ENCODE measurements at places on chromosomes 4 and X.

- no peak for DNase-seq
Measured at GRCh38 chr4:146105464-146105863, 70.1 kb upstream of the LSM6 start.

GRCh38 chr4:147104768-147105167 is 159.1 kb upstream of the TTC29 start:
- DNase-seq, result no peak

DNA sequence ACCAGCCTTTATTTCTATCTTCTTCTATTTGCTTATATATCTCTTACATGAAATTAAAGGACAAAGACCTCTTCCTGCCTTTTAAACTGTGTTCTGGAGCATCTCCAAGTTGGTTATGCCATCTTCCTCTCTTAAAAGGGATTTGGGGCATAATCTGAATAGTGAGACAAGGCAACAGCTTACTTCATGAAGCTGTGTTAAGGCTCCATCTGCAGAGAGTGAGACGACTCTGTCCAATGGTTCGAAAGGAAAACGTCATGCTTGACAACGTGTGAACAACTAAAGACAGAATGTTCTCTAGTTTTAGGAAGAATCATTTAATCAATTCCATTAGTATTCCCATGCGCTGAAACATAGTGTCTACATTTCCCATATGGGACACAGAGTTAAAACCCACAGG is 59.4 kb downstream of the GPM6A start:
- DNase-seq, result no peak

- no peak for DNase-seq
Measured at GRCh38 chrX:37809970-37810369, 30.1 kb downstream of the CYBB start.

DNA sequence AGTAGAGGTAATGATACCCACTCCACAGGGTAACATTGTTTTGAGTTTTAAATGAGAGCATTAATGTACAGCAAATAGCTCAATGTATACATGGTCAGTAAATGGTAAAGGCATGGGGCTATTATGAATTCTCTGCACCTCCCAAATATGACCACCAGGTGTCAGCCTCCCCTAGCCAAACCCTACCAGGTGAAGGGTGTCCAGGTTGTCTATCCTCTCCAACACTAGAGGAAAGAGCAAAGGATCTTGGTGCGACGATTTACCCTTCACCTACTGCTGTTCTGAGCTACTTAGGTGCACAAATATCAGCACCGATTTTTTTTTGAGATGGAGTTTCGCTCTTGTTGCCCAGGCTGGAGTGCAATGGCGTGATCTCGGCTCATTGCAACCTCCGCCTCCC is 26.5 kb upstream of the XIAP start:
- peak; percentile 60 for DNase-seq

DNA sequence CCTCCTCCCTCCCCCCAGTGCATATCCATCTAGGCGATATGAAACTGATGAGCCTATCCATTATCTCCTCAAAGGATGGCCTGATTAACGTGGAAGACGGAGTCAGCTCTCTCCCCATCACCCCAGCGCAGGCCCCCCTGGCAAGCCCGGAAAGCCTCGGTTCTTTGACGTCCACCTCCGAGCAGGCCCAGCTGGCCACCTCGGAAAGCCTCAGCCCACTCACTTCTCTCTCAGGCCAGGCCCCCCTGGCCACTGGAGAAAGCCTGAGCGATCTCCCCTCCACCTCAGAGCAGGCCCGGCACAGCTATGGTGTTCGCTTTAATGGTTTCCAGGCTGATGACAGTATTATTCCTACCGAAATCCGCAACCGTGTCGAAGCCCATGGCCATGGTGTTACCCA is 14.8 kb downstream of the GABRQ start:
- no peak for DNase-seq

- no peak for DNase-seq
Measured at GRCh38 chrX:63430026-63430425, 78.9 kb upstream of the SPIN4 start.

GRCh38 chr4:133152330-133152821 is 3.3 kb downstream of the PCDH10 start:
- DNase-seq, result no peak

DNA sequence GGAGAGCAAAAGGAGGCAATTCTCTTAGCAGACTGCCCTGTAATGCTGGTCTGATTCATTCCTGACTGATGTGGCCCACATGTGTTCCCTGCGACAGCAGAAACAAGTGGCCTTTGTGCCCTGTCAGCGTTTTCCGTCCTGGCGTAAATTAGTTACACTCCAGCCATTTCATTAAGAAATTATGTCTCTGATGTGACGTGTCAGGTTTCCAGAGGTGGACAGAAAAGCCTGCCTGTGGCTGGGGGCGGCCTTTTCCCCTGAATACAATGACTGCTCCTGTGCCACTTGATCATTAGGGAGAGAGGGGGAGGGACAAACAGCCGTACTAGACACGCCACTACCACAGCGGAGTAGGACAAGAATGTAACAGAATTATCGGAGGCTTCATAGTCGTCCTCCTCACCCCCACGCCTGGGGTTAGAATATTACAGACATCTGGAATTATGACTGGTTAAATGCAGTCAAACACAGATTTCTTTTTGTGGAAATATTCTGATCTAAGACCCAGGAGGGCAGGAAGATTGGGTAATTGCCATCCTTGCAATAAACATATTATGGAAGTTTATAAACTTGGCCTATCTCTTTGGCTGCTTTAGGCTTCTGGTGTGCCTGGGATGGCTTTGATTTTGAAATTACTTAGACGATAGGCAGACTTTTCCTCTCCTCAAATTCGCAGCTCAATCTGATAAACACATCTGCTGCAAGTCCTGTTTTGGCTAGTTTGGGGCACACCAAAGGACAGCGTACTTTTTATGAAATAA is 146.2 kb upstream of the BCOR start:
- no peak for DNase-seq

DNA sequence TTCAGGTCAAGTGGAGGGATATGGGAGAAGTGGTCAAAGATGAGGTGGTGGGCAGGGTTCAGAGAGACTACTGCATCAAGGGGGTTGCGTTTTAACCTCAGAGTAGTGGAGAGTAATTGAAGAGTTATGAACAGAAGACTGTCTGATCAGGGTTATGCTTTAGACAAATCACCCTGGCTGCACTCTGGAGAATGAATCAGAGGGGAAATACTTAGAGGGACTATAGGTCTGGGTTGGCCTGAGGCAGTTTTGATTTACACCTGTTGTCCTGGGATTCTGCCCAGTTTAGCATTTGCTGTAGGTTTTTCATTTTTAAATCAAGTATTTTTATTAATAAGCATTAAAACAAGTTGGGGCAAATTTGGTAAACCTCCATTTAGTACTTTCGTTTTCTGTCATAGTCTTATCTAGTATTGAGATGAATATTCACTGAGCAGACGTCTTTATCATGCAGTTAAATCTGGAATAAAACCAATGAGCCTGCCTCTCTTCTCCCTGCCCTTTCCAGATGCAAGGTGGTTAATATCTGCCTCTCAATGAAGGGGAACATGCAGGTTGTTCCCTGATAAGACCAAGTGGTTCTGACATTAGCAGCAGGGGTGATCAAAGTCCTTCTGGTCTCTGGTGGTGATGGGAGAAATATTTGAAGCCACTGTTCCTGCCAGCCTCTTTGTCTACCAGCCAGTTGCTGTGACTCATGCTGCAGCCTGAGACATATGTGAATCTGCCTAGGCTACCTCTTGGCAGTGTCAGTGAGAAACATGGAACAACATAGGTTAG is 116.0 kb upstream of the RPS6KA3 start:
- DNase-seq, result no peak

DNA sequence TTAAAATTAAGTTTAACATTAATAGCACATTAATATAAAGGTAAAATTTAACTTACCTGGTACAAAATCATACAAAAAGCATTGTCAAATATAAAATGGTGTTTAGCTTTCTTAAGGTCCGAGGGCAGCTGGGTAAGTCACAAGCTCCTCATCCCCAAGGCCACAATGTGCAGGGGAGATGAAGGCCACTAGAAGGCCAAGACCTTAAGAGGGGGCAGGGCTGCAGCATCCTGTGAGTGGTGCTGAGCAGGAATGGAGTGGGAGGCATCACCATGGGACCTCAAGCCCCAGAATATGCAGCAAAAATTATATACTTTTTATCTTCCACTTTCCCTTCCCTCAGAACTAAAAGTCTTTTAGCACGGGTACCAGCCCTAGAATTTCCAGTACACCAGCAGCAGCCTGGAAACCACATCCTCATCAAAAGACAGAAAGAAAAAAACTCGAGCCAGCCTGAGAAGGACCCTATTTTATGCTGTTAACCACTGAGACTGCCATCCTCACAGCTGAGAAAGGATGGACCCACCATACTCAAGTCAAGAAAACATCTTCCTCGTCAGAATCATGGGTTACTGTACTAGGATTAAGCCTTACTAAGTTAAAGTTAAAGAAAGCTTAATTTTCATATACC is 13.0 kb upstream of the RHOXF2 start:
- DNase-seq, result no peak

GRCh38 chr4:2486981-2487380 is 18.1 kb downstream of the RNF4 start:
- no peak for DNase-seq

DNA sequence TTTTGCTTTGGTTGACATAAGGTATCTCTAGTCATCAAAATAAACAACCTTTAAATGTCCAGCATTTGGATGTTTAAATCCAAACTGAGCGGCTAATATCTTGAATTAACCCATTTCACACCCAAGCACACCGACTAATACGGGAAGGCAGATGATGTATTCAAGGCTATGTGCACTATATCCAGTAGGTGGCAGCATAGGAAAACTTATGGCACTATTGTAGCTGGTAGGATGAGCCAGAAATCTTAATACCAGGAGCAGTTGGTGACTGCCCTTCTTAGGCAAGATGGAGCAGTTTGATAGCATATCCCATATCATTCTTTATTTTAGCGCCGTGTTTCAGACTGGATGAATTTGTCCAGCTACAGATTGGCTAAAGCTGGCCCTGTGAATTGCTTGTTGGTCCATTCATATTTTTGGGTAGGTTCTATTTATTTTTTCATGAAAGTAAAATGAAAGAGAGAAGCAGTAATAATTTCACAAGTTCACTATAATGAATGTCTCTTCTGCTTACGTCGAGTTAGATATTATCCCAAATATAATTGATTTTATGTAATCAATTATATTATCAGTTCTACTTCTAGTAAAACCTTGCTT is 24.4 kb downstream of the UCHL1 start:
- DNase-seq, result peak; percentile 77

DNA sequence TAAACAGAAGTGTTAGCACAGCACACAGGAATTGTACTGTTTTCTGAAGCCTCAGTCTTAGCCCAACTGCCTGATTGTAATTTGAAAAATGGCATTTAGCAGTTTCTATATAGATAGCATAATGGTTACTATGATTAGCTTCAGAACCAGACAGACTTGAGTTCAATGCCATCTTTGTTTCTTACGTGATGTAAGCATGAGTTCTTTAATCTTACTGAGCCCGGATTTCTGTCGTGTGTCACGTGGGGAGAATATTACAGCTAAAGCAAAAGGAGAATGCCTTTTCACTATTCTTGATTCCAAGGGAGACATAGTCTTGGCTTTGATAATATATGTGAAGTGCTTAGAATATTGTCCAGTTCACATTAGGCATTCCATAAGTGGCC is 407.3 kb downstream of the STIM2 start:
- DNase-seq, result no peak

DNA sequence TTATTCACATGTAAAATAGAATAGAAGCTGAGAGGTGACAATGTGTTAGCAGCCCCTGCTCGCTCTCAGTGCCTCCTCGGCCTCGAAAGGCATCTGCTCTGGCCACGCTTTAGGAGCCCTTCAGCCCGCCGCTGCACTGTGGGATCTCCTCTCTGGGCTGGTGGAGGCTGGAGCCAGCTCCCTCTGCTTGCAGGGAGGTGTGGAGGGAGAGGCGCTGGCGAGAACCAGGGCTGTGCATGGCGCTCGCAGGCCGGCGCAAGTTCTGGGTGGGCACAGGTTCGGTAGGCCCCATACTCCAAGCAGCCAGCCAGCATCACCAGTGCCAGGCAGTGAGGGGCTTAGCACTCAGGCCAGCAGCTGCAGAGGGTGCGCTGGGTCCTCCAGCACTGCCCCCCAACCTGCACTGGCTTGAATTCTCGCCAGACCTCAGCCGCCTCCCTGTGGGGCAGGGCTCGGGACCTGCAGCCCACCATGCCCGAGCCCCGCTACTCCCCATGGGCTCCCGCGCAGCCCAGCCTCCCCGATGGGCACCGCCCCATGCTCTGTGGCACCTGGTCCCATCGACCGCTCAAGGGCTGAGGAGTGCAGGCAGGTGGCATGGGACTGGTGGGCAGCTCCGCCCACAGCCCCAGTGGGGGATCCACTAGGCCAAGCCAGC is 1346.7 kb upstream of the IGFBP7 start:
- no peak for DNase-seq

GRCh38 chr4:144750348-144750747 is 104.4 kb downstream of the HHIP start:
- DNase-seq, result no peak

DNA sequence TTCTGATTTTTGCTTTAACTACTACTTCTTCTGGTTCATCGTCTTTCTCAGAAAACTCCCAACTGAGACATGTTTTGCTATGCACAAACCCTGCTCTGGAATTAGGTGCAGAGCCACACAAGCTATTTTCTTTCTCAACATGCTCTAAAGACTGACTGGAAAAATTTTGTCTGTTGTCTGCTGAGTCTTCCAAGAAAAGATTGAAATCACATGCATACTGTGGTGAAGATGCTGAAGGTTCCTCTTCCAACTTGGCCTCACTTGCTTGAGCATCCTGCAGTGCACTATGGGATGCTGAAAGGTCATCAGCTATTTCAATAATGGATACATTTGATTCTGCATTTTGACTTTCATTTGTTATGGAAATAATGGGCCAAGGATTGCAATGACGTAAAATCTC is 24.1 kb downstream of the PIN4 start:
- no peak for DNase-seq

- no peak for DNase-seq
Measured at GRCh38 chrX:25733148-25733547, 405.0 kb upstream of the MAGEB18 start.

DNA sequence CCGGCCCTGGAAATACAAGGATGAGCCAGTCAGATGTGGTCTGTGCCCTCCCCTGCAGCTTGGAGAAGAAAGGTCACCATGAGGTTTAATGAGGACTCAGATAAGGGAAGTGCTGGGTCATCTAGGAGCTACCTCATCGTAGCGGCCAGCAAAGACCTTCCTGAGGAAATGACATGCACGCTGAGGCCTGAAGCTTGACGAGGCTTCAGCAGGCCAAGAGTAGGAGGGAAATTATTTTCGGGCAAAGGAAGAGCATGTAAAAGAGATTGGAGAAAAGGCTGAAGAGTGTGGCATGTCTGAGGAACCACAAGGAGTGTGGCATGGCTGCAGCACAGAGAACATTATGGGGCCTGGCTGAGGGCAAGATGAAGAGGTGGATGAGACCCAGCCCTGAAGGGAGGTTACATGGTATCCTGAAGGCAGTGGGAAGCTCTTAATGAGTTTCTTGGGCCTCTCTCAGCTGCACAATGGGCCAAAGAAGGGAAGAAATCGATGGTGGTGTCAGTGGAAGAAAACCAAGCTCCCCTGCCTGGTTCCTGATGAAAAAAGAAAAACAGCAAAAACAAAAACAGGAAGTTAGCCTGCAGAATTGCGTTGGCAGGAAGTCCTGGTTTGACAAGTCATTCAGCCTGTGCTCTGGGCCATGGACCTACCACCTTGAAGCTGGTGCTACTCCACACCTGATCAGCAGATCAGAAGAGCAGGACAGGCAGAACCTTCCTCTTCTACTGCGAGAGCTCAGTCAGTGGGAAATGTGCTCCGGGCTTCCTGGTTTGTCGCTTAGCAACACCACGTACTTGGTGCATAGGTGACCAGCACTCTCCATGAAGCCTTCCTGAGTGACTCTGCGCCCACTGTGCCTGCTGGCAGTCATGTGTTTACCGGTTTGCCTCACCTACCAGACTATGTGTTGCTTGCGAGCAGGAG is 134.5 kb upstream of the KLF3 start:
- DNase-seq, result no peak

Data from D341Med (cell line).